Activated CD4-positive, alpha-beta T cell treated with anti-CD3 and anti-CD28 coated beads, Interleukin-10, Interleukin-2, amounts not matched to agents 100 ng/mL and 50 ng/mL, durations not matched to agents 16 hours and 8 hours (primary cell): ENCODE measurements at places on chromosomes 1 and 21.

GRCh38 chr1:84409888-84410287 lies 11.6 kb downstream of the DNASE2B start:
- no peak for DNase-seq

GRCh38 chr1:203701606-203702005 lies 63.4 kb upstream of the LAX1 start:
- DNase-seq = no peak

DNA sequence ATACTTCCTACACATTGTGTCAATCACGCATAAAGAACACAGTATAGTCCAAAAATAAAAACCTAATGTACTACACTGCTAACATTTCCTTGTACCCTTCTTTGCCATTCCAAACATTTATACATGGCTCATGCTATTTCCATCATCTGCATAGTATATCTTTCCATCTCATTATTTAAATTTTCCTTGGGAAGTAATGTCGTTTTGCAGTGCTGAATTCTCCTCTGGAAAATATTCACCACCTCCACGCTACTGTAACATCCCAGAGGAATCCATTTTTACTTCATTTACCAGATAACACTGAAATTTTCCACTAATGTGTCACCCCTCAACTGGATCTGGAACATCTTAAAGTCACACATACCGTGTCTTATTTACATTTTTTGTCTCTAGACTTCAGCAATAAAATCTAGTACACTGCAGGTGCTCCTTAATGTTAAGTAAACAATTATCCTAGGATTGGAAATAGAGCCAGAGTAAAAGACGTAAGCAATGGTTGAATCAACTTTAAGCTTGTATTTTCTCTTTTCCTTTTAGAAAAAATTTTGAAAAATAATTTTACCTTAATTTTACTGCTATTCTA lies 881.0 kb downstream of the AMY1C start:
- no peak for DNase-seq

GRCh38 chr1:11558871-11559590 lies 80.1 kb downstream of the DISP3 start:
- DNase-seq = no peak

GRCh38 chr1:199182186-199182843 lies 543.5 kb downstream of the PTPRC start:
- DNase-seq = peak; percentile 14

DNA sequence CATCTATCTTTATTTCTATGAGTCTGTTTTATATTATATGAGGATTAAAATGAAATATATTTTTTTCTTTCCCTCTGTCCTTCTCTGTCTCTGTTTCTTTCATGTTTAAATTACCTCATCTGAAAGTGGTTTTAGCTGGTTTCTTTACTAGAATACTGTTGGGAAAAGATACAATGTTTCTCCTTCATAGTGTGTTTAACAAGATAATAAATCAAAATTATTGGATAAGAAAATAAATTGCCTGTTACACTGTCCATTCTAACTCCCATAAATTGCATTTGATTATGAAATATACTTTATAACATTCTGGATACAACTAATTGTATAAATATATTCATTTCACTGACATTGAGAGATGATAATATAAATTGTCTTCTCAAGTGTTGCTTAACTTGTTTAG lies 1168.0 kb downstream of the PLA2G4A start:
- DNase-seq = no peak
